ENCODE measurements at places on chromosomes 3 and 15.
A peak's percentile ranks its signal among the peaks of the same experiment; 100 is the strongest.

GRCh38 chr3:128289534-128289933 is 136.3 kb downstream of the EEFSEC start:
- DNase-seq, result no peak

GRCh38 chr3:169305460-169305859 is 358.1 kb downstream of the MECOM start:
- no peak for DNase-seq

- DNase-seq, result no peak
Measured at GRCh38 chr15:94174399-94174802, 57.0 kb upstream of the MCTP2 start.

DNA sequence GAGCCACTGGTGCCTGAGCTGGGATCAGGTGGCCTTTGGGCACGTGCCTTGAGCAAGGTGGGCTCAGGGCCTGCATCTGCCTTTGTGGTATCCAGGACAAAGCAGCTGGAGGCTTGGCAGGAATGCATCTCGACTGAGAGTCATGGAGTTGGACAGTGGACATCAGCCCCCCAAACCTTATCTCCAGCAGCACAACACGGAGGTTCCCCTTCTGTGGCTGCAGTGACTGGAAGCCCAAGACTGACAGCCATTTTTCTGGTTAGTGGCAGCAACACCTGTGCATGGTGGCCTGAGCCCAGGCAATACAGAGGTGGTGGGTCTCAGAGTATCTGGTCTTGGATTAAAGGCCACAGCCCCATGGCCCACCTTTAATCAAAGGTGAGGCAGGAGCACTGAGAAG is 27.8 kb upstream of the TSEN2 start:
- no peak for DNase-seq

GRCh38 chr3:117281371-117281770 is 571.8 kb downstream of the TUSC7 start:
- DNase-seq, result no peak

DNA sequence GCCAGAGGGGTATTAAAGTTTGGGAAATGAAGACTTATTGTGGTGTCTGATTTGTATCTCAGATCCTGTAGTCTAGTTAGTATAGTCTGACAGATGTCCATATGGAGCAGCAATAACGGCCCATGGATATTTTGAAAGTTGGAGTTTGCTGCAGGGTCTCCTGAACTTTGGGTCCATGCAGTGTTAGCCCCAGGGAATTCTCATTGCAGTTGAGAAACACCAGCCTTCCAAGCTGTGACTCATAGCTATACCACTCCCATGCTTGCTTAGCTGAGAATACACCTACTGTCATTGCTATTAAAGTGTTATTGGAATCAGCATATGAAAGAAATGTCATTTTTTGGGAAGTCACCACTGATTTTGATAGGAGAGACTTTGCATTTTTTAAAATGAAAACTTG is 29.2 kb downstream of the TMOD2 start:
- DNase-seq, result no peak

DNA sequence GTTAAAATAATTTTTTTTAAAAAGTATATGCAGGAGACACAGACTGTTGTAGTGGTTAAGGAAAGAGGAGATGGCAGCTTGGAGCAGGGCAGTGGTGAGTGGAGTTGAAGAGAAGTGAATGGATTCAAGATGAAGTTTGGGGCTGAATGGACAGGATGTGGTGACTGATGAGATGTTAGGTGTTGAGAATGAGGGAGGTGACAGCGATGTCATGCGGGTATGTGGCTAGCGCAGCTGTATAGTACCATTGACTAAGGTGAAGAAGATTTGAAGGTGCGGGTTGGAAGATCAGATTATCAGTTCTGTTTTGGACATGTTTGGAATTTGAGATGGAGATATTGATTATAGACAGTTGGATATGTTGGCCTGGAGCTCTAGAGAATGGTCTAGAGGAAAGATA is 20.1 kb downstream of the FBXO22 start:
- no peak for DNase-seq

- DNase-seq, result no peak
Measured at GRCh38 chr3:124234852-124235252, 242.9 kb upstream of the ROPN1 start.

DNA sequence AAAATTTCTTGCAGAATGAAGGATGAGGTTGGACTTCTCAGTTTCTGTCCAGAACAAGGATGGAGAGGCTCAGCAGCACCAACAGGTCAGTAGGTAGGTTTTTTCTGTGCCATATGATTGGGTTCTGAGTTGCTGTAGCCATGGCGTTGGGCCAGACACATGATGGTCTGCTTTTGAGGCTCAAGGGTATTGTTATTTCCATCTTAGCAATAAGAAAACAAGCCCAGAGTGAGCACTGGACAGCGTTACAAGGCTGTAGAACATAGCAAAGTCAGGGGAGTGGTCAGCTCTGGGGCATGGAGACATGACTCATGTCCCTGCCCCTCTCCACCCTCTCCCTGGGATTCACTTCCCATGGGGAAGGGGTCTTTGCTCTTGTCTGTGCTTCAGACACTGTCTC is 137.6 kb upstream of the TOPAZ1 start:
- DNase-seq, result no peak

DNA sequence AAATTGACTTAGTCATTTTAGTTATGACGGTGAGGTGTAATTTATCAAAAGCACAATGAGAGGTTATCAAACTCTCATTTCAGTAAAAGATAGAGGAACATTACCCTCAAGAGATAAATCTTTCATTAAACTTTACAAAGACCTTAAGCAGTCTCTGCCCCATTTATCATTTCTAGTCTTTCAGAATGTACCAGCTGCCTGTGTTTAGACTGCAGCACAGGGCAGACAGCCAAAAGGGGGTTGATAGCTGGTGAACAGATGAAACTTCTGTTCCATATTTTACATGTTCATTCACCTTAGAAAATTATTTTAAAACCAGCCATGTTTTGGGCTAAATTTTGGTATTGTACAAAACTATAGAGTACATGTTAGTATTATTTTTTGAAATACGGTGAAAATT is 514.6 kb upstream of the CNTN3 start:
- no peak for DNase-seq

GRCh38 chr15:43911235-43911781 is 84.5 kb downstream of the WDR76 start:
- peak; percentile 47 for DNase-seq

DNA sequence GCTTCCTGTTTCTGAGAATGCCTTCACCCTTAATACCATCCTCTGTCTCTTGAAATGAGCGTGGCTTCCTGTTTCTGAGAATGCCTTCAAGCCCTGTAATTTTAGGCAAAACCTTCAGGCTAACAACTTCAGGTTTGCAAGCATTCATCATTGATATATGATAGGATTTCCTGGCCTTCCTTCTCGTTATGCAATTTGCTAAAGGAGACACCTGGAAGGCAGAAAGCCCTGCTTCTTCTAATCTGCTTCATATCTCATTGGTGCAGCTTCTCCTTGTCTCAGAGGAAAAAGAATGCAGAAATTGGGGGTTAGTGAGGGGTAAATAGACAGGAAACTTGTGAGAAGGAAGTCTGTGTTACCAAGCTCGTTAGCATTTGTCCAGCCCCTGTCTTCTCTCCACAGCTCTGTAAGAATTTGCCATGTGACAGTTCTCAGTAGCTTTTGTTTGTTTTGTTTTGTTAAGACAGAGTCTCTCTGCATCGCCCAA is 7.3 kb downstream of the ARL6IP5 start:
- DNase-seq, result peak; percentile 23

GRCh38 chr15:51558411-51558810 is 64.2 kb downstream of the DMXL2 start:
- DNase-seq, result no peak

GRCh38 chr3:160720123-160720746 is 35.8 kb upstream of the PPM1L start:
- DNase-seq, result no peak

DNA sequence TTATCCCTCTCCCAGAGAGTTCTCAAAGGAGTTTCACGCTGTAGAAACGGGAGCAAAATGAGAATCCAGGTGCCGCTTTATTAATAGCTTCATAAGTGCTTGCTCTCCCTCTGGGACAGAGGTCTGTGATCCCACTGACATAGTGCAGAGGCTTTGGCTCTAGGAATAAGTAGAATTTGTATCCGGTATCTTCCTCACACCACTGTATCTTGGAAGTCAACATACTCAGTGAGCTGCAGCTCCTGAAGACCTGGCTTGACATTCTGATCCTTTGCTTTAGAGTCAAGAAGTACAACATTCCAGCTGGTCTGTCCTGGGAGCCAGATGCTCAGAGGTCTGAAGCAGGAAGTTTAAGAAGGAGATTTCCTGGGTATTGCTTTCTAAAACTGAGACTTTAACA is 323.0 kb downstream of the LPP start:
- DNase-seq, result no peak

DNA sequence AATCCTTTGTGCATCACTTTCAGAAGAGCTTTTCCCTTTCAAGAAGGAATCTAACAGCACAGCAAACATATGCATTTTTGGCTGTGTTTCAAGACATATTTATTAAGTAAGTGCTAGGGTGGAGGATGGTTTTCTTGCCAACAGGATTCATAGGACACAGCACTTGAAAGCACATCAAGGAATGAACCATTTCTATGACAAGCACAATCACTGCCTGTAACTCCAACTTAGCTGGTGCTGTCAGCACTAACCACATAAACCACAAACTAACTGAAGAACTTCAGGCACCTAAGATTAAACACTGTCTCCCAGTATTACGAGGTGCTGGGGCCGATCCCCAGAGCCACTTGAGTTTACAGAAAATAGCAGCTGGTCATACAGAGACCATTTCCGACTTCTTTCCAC is 35.4 kb upstream of the SPRED1 start:
- no peak for DNase-seq

GRCh38 chr15:38547255-38547997 is 17.2 kb downstream of the RASGRP1 start:
- no peak for DNase-seq

DNA sequence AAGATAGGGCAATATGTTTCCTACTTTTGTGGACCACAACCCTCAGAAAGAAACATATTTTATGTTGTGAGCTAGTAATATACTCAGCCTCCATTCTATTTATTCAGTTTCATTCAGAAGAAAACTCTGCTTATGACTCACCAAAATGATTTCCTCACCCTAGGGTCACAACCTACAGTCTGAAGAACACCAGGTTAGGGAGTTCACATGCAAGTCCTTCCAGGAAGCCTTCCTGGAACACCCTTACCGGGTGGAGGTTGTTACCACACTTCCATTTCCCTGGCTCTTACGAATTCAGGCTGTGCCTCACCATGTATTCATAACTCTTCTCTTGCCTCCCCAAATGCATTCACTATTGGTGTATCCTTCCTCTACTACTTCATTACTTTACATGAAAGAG is 228.0 kb upstream of the ADAMTS9 start:
- no peak for DNase-seq

DNA sequence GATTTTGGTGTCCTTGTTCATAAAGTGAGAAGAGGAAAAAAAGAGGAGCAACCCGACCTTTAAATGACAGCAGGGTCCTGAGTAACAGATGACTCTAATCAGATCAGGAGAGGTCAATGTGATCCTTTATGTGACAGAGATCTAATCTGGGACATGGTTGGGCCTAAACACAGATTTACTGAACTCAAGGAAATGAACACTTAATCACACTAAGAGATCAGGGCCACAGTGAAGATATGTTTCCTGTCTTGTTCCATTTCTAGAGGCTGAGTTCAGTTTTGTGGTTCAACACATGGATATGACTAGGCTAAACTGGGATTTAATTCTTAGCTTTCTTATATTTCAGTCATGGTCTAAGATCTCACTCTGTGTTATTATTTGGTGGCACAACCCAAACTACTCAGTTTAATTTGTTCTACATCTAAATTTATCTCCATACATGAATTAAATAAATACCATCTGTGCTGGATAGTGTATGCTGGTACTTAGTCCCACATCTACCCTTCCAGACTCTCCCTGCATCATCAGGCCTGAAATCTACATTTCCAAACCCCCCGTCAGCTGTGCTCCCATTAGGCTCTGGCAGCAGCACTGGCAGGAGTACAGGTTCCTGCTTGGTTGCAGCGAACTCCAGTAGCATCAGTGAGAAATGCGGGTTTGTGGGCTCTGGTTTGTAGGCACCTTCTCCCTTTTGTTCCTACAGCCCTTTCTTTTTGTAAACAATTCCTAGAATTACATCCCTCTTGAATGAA is 22.6 kb downstream of the SFMBT1 start:
- no peak for DNase-seq

GRCh38 chr3:98699132-98699531 is 64.0 kb upstream of the ST3GAL6 start:
- no peak for DNase-seq

DNA sequence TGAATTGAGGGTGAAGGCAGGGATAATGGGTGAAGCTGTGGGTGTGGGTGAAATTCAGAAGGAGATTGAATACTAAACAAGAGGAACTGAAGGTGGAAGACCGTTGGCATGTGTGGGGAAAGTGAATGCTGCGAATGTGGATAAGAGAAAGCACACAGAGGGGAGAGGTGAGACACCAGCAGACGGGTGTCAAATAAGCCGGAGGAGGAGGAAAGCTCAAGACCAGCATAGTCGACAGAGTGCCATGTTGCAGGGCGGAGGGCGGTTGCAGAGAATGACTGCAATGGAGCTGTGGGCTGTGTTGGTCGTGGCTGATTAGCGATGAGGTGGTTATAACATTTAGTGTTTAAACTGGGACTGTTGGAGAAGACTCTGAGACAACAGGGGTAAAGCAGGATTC is 16.4 kb upstream of the HCN4 start:
- no peak for DNase-seq

DNA sequence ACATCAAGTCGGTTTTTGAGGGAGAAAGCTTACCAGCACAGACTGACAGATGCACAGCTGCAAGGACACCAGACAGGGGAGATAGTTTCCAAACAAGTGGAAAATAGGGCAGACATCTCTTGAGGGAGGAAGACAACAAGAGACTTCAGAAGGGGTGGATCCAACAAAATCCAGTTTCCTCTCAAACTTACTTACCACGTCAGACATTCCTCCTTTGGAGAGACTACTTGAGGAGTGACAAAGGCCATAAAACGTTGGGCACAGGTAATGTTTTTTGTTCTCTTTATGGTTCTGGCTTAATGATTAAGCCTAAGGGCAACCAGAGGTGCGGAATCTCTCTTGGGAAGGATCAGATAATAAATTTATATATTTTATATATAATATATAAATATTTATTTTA is 76.1 kb downstream of the CD200 start:
- no peak for DNase-seq

- no peak for DNase-seq
Measured at GRCh38 chr3:157061265-157061664, 98.7 kb downstream of the CCNL1 start.

GRCh38 chr15:72006382-72006781 is 111.6 kb downstream of the MYO9A start:
- DNase-seq, result no peak

DNA sequence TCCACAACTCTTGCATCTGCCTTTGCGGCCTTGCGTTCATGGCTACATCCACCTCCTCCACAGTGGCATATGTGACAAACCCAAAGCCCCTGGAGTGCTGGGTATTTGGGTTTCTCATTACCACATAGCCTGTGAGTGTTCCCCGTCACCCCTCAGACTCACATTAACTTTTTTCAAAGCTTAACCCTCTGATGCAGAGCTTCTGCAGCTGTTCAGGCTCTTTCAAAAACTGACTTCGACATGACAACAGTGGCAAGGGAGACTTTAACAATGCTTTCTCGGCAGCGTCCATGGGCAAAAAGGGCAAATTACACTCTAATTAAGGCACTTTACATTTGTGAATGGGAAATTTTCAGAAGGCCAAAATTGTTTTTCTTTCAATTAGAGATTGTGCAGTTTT is 343.2 kb downstream of the UNC13C start:
- no peak for DNase-seq

All from C1 segment of cervical spinal cord (tissue), 14 donors.